ENCODE measurements at places on chromosomes 7 and 10. TPM values are rescaled to one million over a fixed set of nuclear protein-coding genes. Genes with fewer than 3 reads are reported as not detected.
A peak's percentile ranks its signal among the peaks of the same experiment; 100 is the strongest.

DNA sequence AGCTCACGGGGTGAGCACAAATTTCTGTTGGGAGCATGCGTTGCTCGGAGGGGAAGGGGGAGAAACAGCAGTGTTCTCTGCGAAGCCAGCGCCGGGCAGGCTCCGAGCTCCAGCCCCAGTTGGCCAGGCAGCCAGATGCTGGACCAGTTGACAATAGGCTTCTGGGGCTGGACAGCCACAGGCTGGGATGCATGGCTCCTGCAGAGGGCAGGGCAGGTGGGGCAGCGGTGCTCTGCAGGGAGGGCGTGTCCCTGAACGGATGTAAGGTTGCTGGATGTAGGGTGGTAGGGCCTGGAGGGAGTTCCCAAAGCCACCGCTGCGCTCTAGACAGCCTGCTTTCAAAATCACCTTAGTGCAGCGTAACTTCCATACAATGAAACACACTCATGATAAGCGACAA lies 574.9 kb downstream of the GLRX3 start:
- peak; percentile 64 for DNase-seq

DNA sequence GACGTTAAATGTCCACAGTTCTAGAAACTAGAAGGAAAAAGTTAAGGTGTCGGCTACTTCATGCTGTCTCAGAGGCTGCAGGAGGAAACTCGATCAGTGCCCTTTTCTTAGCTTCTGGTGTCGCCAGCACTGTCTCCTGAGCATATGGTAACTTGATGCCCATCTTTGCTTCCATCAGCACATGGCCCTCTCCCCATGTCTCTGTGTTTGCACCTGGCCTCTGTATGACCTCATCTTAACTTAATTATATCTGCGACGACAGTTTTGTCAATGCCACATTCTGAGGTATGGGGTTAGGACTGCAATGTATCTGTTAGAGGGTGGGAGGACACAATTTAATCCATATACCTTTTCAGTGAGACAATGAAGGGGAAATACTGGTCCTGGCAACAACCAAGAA lies 449.9 kb downstream of the POM121L12 start:
- DNase-seq = no peak

DNA sequence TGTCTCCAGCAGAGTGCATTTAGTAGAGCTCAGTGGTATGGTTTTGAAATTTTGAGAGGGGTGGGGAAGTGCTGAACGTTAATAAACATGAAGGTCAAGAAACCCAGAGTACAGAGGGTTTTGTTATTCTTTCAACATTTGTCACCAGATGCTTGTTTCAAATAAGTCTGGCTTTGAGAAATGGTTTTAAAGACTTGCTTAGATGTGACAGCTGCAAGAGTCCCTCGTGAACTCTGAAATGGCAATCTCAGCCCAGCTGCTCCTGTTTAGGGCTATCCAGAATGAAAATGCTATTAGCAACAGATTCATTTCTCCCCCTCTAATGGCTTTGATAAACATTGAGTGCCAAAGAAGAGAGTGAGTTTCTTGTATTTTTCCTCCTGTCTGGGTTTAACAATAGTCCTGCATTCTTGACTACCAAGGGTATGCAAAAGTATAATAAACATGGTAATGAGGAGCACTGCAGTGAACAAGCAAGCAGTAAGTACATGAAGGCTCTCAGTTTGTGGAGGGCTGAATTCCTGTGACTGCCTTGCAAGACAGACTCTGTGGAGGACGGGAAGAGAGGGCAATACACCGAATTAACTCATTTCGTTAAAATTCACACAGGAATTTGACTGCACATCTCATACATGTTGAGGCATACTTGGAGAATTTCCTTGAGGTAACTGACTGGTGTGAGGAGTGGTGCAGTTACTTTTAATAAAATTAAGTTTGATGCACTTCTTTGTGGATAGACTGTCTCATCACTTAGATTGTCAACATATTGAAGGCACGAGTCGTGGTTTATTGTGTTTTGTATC lies 490.9 kb downstream of the REEP3 start:
- no peak for DNase-seq

The CCT6A gene
- total RNA-seq = 284 TPM

The INTS15 gene
- total RNA-seq = 30.7 TPM

The NUPR2 gene
- not detected for total RNA-seq

The OPN4 gene
- not detected for total RNA-seq
